Iris pigment epithelial cell (primary cell): ENCODE measurements at places on chromosomes 12 and 14.

DNA sequence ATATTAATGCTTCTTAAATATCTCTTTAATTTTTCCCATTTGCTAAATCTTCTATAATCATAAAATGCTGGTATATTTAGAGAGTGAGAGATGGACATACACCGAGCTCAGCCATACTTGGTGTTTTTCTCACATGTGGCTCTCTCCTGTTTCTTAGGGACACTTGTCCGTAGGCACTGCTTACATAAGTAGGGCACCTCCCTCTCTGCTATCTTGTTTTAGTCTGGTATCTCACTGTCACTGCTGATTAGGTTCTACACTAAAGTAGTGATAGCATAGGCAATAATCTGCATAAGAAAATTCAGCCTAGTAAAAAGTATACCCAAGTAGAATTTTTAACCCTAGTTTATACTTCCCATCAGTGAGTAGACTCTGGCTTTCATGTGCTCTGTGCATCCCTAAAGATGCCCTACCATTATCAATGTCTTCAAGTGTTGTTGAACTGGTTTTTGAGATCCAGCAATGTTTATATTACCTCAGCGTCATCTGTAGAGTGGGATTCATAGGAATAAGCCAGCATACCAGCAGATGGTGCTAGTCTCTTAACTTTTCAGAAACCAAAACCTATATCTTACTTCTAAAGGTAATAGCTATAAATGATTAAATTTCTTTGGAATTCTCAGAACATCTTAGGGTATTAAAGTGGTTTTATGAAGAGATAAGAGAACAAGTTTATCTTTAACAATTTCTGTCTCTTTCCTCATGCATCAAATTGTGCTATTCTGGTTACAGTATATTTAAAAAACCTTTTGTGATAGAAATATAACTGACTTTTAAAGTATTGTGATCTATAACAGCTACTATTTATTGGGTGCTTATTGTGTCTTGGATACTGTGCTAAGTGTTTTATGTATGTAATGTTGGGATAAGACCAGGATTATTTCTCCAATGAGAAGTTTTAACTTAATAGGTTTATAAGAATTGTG, 32.9 kb downstream of the ARID2 start:
- peak; percentile 70 for DNase-seq

DNA sequence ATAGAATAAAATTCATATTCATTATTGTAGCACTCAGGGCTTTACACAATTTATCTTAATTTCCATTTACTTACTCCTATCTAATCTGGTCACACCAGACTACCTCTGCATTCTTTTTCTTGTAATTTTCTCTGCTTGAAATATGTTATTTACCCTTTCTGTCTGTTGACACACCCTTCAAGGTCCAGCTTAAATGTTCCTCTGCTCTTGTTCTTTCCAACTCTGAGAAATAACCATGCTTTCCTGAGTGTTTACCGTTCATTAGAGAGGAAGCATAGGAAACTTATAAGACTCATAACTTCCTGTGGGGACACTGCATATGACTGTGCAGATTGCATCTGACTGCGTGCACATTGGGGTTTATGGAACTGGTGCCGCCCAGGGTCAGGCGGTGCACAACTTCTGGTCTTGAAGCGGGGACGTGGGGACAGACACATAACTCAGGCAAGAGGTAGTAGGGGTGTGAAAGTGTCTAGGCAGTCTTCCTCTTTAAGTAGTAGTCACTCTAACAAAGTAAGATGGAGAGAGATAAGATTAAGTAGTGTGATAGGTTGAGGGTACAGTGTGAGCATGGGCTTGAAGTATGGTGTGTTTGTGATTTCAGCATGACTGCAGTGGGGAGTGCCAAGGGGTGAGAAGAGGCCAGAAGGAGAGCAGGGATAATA, 42.6 kb upstream of the FOXJ2 start:
- peak; percentile 10 for DNase-seq

DNA sequence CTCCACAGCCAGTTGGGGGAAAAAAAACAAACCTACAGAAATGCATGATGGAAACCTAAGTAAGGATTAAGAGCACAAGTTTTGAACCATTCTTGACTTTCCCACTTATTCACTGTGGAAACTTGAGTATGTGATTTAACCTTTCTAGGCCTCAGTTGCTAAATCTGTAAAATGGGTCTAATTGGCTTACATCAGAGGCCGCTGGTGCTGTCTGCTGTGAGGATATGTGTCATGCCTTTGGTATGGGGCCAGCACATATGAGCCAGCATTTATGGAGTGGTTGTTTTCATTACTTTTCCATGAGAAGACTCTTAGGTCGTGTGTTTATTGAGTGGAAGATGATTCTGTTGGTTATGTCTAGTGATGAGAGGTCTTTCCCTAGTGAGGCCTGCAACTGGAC, 102.4 kb downstream of the ESR2 start:
- peak; percentile 93 for DNase-seq

DNA sequence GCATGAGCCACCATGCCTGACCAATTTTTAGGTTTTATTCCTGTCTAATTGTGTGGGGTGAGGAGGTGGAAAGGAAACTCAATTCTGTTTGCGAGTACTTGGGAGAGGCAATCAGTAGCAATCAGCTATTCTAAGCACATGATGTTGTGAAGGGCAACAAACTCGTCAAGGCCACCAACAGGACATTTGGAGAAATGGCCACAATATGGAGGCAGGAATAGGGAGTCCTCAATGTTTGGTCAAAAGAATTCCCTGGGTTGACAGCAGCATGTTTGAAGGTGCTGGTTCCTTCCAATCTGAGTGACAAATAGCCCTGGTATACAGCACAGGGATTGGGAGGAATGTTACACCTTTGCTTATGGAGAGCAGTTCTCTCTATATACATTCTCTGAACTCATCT, 32.7 kb upstream of the USP44 start:
- no peak for DNase-seq

DNA sequence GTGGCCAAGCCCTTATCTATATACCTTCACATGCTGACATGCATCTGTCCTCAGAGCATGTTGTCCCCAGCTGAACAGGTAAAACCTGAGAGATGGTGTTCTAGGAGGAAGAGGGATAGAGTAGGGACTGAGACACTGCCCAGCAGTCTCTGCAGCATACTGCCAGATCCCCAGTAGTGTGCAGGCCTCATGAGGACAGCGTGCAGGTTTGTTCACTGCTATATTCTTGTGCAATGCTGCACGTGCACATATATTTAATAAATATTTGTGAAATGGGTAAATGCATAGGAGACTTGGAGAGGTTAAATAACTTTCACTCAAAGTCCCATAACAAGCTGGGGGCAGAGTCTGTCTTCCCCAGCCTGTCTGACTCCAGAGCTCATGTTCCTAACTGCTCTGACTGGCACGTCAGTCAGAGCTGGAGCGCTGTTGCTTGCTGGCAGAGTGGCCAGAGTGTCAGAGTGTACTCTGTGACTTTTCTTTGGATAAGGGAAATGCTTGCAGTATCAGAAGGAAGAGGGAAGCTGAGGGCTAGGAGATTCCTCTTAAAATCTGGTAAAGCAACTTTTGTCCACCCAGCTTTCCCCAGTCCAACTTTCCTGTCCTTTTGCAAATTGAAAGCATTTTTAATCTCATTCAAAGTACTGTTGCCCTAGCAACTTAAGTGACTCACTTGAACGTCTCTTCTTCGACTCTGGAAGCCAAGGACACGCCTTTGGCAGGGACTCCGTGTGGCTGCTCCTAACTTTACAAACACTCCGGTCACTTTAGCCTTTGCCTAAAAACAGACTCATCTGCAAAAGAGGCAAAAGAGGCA, 14.9 kb upstream of the POLR3B start:
- peak; percentile 71 for DNase-seq

GRCh38 chr14:36194663-36195062, 18.1 kb upstream of the PTCSC3 start:
- DNase-seq = no peak

GRCh38 chr12:116651089-116651488, 86.8 kb downstream of the SPRING1 start:
- DNase-seq = no peak

GRCh38 chr12:19236656-19237055, 107.1 kb downstream of the PLEKHA5 start:
- DNase-seq = peak; percentile 71

DNA sequence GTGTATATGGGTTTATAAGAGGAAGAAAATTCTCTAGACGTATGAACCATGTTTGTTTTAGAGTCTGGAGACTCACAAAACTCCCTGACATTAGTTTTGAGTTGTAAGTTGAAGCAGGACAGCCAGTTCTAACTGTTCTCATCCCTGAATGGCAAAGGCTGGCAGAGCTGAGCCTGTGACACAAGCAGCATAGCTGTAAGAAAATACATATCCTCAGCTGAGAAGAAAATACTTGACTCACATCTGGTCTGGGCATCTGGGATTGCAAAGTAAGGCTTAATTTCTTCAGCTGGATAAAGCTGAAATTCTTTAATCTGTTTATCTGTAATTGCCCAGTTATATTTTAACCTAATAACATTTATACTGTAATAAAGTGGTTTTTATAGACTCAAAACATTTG, 156.3 kb downstream of the PELI2 start:
- no peak for DNase-seq

DNA sequence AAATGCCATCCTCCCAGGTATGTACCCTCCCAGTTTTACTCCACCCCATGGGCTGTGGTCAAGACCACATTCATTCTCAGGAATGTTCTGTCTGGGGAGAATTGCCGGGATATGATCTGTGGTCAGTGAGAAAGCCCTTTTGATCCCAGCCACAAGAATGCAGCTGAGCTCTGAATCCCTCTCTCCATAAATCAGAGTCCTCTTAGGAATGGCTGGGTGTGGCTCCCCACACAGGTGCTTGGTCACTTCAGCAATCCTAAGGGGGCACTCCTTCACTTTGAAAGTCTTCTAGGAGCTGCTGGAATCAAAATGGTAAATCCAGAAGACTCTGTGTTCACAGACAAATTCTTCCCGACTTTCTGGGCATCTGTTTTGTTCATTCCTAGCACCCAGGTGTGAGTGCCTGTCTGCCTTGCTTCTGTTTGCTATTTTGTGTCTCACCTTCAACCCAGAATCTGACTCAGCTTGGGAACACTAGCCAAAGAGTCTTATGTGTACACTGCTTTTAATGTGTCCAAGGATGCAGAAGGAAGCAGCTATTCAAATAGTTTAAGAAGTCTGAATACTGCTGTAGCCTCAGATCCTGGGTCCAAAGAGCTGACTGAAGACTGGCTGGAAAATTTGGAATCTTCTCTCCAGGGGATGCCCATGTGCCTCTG, 144.6 kb upstream of the CDKN3 start:
- peak; percentile 83 for DNase-seq

GRCh38 chr12:114638790-114639435, 45.1 kb downstream of the TBX3 start:
- no peak for DNase-seq

- DNase-seq = no peak
Observed at GRCh38 chr14:88104710-88105109, 99.8 kb downstream of the GPR65 start.

DNA sequence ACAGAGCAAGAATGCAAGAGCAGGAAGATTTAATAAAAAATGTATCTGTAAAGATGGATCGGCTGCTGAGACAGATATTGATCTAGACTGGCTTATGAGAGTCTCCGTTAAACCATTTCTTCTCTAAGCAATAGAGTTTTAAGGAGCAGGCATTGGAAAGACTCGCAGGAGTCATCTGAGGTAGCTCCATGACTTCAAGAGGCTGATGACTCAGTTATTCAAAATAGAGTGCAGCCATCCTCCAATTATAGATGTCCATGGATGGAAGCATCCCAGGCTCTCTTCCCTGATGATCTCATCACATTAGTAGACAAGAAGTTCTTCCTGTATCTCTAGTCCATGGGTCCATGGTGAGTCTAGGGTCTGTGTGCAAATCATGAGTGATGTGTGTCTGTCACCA, 638.3 kb upstream of the TMEM132C start:
- peak; percentile 11 for DNase-seq

GRCh38 chr14:89283327-89284060, 133.5 kb downstream of the FOXN3 start:
- DNase-seq = no peak

DNA sequence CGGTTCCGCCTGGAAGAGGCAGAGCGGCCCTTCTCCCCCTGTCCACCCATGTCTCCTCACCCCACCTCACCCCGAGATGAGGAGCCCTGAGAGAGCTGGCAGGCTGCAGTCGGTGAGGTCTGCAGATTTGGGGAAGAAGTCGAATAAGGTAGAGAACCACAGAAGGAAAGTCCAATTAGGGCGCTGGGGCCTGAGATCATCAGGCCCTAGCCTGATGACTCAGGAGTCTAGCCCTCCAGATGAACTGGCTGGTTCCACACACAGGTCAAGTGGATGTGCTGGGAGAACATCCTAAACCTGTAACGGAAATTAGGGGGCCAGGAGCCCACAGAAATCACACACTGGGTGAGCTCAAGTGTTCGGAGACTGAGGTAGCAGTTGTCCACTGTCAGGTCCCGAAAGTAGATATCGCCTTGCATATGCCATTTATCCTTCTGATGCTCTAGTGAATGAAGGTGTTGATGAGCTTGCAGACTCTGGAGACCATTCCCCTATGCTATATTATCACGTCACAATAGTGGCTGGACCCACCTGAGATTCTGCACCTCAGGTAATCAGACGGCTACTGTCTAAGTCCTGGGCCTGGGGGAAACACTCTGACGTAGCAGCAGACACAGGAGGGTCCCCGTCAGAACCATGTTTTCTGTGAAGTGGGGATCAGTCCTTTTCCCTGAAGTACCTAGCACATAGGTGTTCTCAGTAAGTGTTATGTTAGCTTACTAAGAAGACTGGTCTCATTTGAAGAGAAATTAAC, 886 bp upstream of the METTL17 start:
- peak; percentile 80 for DNase-seq

GRCh38 chr14:99201351-99202073, 70.5 kb downstream of the BCL11B start:
- no peak for DNase-seq

DNA sequence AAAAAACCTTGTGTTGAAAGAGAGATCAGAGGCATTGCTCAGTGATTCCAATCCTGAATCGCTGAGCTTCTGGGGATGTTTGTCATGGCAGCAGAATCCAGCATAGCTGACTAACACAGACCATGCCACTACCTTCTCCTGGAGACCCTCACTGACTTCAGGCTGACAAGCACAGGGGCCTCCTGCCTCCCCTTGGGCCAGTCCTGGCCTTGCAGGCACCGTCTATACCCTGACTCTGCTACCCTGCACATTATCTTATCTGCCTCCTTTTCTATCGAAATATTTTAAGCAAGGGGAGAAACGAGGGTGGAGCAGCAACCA, 139.8 kb downstream of the KIF26A start:
- no peak for DNase-seq

GRCh38 chr14:74444866-74445265, 18.9 kb upstream of the SYNDIG1L start:
- DNase-seq = peak; percentile 3

- no peak for DNase-seq
Observed at GRCh38 chr12:66602483-66603143, 76.3 kb downstream of the GRIP1 start.

GRCh38 chr14:90345239-90345557, 13.5 kb upstream of the NRDE2 start:
- DNase-seq = no peak

DNA sequence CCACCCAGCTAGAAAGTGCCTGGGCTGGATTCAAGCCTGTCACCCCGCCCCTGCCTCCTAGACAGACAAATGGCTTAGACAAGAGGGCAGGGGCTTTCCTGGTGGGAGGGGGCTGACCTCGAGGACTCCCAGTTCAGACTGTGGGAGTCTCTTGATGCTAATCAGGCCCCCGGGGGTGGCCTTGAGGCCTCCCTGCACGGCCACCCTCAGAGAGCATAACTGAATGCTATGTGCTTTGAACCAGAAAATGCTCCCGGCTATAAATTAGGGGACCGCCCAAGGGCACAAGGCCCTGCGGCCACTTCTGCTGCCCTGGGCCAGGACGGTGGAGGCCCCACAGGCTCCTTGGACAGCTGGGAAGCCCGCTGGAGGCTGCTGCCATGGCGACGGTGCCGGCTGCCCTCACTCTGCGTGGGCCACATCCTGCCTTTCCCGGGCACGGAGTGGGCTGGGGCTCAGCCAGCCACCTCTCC, 111.0 kb upstream of the NCOR2 start:
- DNase-seq = no peak
